ENCODE measurements at places on chromosomes 13 and 19. TPM values are rescaled to one million over a fixed set of nuclear protein-coding genes. Genes with fewer than 3 reads are reported as not detected.

NUP62 gene
- total RNA-seq, result 33.1 TPM

TYROBP gene
- 3.6 TPM for total RNA-seq

CLEC4G gene
- not detected for total RNA-seq

SPACA4 gene
- total RNA-seq, result not detected

ZNF790 gene
- total RNA-seq, result 23.5 TPM

ZNF534 gene
- not detected for total RNA-seq

ZNF737 gene
- 20.9 TPM for total RNA-seq

NCAN gene
- total RNA-seq, result under 0.01 TPM
